Kidney (tissue), 22 donors: ENCODE measurements at places on chromosomes 6 and 20. TPM values are rescaled to one million over a fixed set of nuclear protein-coding genes. Genes with fewer than 3 reads are reported as not detected.

GRCh38 chr20:55977690-55978459 is 27.4 kb downstream of the CBLN4 start:
- DNase-seq, result peak; percentile 61

DNA sequence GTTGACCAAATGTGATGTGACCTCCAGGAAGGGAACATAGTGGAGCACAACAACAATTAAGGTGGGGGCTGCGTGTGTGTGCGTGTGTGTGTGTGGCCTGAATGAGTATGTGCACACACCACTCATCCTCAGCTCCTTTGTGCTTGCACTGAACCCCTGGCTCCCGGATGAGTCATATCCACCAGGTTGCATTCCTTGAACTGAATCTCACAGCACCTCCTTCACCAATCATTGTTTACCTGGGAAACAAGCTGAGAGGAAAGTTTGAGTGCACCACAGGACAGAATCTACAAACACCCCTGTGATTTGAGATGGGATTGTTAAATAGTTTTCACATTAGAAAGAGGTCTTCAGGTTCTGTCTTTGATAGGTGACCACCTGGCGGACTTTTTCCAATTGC is 33.7 kb upstream of the GPR6 start:
- DNase-seq, result no peak

GRCh38 chr6:36455486-36456027 is 12.8 kb downstream of the KCTD20 start:
- DNase-seq, result no peak

DNA sequence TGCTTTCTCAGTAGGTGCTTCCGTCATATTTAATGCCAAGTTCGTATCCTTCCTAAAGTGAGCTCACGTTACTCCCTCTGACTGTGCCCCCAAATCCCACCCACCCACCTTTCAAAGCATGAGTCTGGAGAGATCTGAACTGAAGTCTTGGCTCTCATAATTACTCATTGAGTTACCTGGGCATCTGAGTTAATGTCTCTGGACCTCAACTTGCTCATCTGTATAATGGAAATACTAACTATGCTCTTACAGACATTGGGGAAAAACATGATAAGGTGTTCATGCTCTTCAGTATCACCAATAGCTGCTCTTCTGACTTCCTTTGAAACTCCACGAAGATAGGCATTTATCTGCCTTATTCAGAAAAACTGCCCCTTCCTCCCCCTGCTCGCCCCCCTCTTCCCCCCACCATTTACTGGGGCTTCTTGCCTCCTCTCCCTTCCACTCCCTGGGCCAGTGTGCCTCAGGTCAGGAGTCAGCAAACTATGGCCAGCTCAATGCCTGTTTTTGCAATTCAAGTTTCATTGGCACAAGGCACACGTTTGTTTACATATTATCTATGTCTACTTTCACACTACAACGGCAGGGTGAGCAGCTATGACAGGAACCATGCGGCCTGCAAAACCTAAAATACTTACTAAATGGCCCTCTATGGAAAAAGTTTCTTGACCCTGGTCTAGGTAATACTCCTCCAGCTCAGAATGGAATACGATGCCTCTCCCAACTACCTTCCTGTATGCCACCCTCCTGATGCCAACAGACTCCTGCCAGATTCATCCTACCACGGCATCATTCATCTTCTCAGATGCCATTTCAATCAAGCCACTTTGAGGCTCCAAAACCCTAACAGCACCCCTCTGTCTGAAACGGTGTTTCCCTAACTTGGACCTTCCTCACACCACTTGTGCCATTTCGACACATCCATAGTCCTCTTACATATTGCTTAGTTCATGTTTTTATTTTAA is 138.7 kb downstream of the ZMYND8 start:
- no peak for DNase-seq

GRCh38 chr20:40757087-40757486 is 68.1 kb upstream of the MAFB start:
- DNase-seq, result no peak

DNA sequence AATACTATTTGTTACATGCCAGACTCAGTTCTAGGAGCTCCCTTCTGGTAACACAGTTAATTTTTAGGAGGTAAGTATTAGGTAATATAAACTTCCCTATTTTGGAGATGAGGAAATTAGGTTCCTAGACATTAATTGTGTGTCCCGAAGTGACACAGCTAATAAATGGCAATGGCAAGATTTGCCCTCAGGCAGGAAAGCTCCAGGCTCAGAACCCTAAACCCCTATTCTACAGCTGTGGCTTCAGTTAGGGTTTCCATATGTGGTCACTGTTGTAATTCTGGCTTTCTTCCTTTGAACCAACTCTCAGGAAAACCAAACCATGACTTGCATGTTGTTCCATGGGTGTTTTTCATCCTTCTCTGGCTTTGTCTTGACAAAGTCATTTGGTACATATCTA is 188.2 kb downstream of the PLCB1 start:
- no peak for DNase-seq

- no peak for DNase-seq
Observed at GRCh38 chr6:14921878-14922671, 323.8 kb upstream of the JARID2 start.

- no peak for DNase-seq
Observed at GRCh38 chr20:36390719-36391415, 84.7 kb downstream of the DLGAP4 start.

GRCh38 chr20:956330-956951 is 40.3 kb upstream of the ANGPT4 start:
- peak; percentile 81 for DNase-seq

- DNase-seq, result no peak
Observed at GRCh38 chr6:69756907-69757306, 39.9 kb downstream of the LMBRD1 start.

DNA sequence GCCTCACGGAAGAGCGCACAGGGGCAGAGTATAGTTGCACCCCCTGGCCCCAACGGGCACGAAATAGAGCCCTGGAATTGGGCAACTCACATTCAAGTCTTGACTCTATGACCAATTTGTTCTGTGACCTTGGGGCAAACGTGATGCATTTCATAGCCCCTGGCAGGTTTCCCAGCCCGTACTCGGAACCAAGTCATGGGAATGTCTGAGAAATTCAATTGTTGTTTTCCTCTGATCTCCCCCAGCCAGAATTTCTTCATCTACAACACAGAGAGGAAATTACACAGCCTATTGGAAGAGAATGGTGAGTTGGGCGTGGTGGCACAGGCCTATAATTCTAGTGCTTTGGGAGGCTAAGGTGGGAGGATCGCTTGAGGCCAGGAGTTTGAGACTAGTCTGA is 322.3 kb upstream of the SULF2 start:
- DNase-seq, result no peak

DNA sequence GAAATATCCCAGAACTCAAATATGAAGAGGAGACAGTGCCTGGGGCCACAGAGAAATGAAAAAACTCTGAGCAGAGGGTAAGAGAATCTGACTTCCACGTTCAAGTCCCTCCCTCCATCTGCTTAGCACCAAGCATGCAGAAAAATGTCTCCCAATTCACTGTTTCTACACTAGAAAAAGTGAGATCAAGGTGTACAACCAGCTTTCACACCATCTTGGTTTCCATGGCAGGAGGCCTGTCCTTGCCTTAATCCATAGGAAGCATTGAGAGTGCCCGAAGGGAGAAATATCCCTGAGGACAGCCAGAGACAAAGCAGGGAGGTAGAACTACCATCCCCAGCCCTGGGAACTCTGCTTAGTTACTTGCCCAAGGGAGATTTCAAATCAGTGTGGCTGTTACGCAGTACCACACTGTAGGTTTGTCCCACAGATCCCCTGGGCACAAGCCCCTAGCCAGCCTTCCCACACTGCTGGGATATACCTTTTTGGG is 82.9 kb downstream of the SCML4 start:
- DNase-seq, result no peak

DNA sequence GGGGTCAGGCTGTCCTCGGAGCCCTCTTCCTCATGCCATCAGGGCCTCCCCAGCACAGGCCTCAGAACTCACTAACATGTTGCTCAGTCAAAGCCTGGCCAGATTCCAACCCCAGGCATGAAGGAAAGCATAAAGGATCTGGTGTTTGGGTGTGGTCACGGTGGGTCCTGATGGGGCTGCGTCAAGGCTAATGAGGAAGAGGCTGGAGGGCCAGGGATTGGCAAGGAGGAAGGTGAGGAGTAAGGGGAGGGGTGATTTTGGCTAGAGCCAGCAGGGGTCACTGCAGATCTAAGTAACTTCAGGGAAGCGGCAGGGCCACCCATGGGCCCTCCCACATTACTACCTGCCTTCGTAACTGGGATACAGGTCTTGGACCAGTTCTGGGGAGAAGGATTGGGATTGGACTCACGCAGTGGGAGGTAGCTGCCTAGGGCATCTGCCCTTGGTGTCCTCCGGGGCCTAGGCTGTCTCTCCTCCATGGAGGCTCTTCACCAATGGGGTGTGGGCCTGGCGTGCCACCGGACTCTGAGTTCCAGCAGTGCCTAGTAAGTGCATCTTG is 36.2 kb upstream of the MRPS18A start:
- peak; percentile 68 for DNase-seq

DNA sequence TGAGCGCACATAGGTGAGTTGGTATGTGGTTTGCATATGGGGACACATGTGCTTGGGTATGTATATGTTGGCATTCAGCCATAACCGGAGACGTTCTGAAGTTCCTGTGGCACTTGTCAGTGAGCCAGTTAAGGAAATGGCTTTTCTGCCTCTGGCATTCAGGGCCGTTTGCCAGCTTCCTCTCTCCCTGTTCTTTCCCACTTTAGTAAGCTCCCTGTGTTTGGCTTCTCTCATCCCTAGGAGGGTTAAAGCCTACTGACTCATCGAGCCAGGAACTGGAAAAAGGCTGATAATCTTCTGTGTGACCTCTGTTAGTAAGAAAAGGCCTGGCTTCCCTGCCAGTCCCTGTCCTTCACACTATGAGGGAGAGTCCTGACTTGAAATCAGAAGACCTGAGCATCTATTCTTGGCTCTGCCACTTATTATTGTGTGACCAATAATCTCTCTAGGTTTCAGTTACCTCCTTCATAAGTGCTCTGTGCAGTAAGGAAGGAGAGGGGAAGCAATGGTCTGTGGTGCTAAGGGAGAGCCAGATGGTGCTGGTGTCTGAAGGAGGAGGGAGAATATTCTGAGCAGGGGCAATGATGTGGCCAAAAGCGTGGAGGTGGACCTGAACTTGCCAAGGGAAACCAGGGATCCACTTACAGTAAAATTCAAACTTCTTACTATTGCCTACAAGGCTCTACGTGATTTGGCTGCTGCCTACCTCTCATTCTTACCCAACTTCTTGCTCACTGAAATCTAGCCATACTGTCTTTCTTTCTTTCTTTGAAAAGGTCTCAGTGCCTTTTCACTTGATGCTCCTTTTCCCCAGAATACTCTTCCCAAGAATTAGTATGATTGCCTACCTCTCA is 31.4 kb downstream of the ACSS2 start:
- peak; percentile 30 for DNase-seq

DNA sequence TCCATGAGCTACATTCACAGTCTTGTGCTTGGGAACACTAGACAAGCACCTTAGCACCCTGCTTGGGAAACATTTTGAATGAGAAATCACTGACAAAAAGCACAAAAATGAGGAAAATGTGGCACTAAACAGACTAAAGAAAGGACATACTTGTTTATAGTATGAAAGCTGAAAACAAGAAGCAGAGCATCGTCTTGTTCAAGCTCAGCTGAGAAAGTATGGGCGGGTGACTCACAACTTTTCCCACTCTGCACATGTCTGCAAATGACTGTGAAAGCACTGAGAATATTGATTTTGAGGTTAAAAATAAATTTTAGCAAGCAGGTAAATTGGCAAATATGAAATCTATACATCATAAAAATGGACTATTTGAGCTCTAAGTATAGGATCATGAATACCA is 725.3 kb downstream of the COL12A1 start:
- DNase-seq, result no peak

DNA sequence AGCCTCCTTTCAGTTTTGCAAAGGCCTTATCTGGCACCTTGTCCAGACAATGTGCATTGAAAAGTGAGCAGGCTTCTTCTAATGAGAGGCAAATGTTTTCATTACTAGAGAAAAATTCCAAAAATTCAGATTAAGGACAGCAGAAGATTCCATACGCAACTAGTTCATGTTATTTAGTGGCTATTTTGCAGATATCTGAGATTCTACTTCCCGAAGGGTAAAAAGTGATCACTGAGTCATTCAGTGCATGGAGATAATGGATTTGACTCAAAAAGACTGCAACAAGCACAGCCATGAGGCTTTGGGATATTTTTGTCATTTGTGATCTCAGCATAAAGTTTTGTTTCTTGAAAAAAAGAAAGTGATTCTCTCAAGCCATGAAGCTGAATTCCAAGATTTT is 29.9 kb downstream of the METTL24 start:
- DNase-seq, result no peak

- DNase-seq, result no peak
Observed at GRCh38 chr20:57265336-57265996, 975 bp downstream of the BMP7 start.

GRCh38 chr6:21987501-21987957 is 309.3 kb downstream of the PRL start:
- peak; percentile 97 for DNase-seq

DNA sequence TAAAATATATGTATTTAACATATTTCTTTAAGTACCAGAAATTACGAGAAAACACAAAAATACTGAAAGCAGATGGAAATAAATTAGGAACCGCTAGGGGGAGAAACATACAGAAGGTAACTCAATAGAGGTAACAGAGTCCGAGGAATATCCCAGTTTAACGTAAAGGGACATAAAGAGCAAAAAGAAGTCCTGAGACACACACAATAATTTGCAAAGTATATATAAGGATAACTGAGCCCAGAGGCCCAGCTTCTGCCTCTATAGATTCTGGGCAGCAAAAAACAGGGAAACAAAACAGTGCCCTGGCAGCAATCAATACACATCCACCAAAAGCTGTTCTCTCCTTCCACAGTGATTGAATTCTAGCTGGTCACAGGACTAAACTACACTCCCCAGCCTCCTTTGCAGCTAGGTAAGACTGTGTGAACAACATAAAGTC is 15.1 kb downstream of the TBC1D32 start:
- no peak for DNase-seq

- DNase-seq, result no peak
Observed at GRCh38 chr6:5188646-5189045, 72.1 kb downstream of the LYRM4 start.

CAP2 gene
- 15.7 TPM for total RNA-seq

ULBP3 gene
- total RNA-seq, result 5.0 TPM

RNF144B gene
- 153 TPM for total RNA-seq

RAD21L1 gene
- total RNA-seq, result not detected

DCDC2 gene
- 110 TPM for total RNA-seq

SLA2 gene
- total RNA-seq, result 1.5 TPM

HLA-DOA gene
- 21.6 TPM for total RNA-seq

MOCS1 gene
- 25.9 TPM for total RNA-seq

SAMD10 gene
- 7.9 TPM for total RNA-seq

PARD6B gene
- 72.0 TPM for total RNA-seq

SYCP2 gene
- 3.0 TPM for total RNA-seq

SLC26A8 gene
- 0.22 TPM for total RNA-seq

CCHCR1 gene
- total RNA-seq, result 26.2 TPM

NT5E gene
- 41.0 TPM for total RNA-seq
